ENCODE measurements at places on chromosomes 5 and 9. TPM values are rescaled to one million over a fixed set of nuclear protein-coding genes. Genes with fewer than 3 reads are reported as not detected.

GRCh38 chr5:79042188-79042587, 27.3 kb downstream of the DMGDH start:
- DNase-seq = no peak

GRCh38 chr5:129500101-129500500, 40.0 kb downstream of the ADAMTS19 start:
- DNase-seq = no peak

ITGA2 gene
- total RNA-seq = 10.6 TPM

DNA sequence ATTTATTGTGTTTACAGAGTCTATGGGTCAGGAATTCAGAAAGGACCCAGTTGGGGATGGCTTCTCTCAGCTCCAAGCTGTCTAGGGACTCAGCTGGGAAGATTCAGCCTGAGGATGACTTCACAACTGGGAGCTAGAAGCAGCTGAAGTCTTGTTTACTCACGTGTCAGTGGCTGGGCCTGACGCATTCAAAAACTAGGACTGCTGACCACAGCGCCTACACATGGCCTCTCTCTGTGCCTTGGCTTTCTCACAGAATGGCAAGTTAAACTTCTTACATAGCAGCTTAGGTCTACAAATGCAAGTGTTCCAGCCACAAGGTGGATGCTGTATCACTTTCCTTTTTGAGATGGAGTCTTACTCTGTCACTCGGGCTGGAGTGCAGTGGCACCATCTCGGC, 16.3 kb upstream of the PPP2CA start:
- DNase-seq = no peak

DNA sequence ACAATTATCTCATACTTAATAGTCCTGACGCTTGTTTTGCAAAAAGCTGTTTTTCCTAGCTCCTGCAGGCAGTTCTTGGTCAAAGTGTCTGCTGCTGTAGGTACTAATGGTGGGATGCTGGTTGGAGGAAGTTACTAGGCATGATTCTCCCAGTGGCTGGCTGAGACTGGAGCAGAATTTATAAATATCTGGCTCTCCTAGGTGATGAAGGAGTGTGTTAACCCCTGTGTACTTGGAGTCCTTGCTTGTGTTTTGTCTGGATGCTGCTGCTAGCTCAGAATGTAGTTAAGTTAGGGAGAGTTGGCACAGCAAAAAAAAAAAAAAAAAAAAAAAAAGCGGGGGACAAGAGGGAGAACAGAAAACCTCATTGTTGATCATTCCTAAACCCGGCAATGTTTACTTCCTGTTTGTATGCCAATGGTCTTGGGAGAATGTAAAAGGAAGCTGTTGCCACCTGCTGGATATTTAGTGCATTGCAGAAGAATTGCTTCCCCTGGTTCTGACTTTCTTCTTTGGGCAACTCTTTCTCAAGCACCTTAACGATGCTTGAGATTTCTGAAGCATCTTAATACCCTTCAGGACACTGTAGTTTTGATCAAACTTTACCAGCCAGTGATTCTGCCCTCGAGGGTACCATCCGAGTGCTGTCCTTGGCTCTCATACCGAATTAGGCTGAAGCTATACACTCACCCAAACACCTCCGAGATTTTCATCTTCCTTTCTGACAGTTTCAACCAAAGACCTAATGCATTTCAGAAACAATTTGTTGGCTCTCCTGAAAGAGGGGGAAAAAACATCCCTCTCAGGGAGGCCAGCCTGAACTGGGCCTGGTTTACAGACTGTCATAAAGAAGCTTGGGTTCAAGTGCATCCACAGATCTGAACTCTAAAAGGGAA, 71.7 kb upstream of the WWC1 start:
- DNase-seq = peak; percentile 86

AIF1L gene
- 35.4 TPM for total RNA-seq

DNA sequence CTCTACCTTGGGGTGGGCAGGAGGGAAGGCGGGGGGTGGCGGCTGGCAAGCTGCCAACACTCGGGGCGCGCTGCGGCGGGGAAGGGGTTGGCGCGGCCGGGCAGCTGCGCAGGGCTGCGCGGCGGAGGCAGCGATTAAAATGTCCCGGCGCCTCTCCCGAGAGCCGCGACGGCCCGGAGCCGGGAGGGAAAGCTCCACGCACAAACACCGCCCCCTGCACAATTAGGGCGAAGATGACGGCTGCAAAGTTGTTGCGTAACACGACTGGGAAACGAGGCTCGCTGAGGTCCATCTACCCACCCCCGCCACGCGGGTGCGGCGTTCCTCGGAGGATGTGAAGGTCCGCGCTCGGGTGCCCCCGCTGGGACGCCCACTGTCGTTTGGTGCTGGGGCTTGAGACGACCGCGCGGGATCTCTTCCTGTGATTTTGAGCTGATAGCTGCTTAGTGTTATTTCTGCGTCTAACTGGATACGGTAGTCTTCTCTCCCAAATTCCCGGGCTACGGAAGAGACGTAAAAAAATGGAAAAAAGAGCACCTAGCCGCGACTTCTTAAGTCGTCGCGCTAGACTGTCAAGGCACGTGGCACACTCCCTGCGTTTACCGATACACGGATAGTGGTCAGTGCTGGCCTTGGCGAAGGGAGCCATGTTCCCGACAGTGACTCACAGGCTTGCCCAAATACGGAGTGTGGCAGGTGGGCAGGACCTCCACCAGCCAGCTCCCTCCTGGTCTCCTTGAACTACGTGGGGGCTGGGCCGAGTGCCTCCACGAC, 958 bp upstream of the NFIL3 start:
- peak; percentile 87 for DNase-seq

SOHLH1 gene
- not detected for total RNA-seq

PRRX2 gene
- total RNA-seq = 10.4 TPM

- peak; percentile 73 for DNase-seq
These were observed 195.3 kb upstream of the KLF9 start for GRCh38 chr9:70609542-70610286.
